Stimulated activated CD8-positive, alpha-beta memory T cell treated with anti-CD3 and anti-CD28 coated beads, Interleukin-15, amount 100 ng/mL, for 24 hours (primary cell): ENCODE measurements at places on chromosomes 7 and 10.

DNA sequence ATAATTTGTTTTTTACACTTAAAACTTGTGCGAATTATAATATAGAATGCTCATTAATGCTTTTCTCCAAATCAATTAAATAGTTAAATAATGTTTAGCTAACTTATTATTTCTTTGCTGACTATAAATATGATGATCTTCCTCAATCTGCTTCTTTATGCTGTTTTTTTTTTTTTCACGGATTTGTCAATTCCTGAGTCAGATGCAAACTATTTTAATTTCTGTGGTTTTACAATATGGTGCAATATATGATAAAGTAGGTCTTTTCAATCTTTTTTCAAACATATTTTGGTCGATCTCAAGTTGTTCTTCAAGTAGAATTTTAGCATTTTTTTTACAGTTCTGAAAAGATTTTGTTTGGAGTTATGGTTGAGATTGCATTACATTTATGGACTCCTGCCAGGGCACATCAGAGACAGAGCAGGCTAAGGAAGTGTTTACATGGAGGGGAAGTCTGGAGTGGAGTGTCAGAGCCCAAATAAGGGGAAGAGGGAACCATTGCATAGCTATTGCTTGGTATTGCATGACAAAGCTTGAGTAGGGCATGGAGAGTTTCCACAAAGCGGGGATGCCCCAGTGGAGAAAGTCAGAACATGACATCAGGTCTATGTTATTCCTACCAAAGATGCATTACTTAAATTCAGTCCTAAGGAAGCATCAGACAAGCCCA lies 204.4 kb downstream of the OTUD1 start:
- DNase-seq: no peak

DNA sequence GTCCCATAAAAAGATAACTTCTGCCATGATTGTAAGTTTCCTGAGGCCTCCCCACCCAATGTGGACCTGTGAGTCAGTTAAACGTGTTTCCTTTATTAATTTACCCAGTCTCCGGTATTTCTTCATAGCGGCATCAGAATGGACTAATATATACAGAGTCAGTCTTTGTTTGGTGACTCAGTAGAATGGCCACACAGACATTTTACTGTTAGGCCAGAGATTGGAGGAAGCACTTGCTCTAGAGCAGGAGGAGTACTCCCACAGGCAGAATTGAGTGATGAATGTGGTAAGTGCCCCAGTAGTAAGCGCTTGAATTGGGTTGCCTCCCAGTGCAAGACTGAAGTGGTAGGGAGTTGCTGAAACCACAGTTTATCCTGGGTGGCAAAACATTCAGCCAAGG lies 149.5 kb upstream of the SMIM30 start:
- no peak for DNase-seq

DNA sequence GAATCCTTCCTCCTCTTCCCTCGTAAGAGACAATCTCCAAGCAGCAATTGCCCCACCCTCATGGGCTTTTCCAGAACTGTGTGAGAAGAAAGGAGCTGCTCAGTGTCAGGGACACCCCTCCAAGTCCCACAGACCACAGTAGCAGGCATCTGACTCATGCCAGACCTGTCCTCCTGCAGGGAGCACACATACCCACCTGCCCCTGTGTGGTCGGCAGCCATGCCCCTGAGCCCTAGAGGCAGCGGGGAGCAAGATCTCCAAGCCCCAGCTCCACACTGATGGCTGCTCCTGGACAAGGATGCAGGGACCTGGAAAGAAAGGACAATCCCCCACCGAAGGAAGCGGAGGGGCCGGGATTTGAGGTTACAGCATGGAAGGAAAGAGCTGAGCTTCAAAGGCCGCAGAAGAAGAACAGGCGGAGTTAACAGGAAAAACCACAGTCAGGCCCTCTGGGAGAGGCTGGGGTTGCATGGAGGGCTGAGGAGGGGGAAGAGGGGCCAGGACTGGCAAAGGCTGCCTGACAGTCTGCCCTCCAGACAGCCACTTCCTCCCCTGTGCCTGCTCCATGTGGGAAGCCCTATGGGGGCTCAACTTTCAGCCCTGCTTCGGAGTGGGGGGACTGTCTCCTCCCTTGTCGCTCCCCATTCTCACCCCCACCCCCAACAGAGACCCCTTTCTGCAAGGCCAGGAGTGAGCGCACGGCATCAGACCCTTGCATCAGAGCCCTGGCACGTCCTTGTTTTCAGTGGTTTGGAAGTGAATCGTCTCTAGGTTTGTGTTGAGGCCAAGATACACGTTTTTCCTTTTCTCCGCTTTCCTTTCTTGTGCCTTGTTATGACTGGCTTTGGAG lies 46.8 kb downstream of the ASB13 start:
- no peak for DNase-seq

DNA sequence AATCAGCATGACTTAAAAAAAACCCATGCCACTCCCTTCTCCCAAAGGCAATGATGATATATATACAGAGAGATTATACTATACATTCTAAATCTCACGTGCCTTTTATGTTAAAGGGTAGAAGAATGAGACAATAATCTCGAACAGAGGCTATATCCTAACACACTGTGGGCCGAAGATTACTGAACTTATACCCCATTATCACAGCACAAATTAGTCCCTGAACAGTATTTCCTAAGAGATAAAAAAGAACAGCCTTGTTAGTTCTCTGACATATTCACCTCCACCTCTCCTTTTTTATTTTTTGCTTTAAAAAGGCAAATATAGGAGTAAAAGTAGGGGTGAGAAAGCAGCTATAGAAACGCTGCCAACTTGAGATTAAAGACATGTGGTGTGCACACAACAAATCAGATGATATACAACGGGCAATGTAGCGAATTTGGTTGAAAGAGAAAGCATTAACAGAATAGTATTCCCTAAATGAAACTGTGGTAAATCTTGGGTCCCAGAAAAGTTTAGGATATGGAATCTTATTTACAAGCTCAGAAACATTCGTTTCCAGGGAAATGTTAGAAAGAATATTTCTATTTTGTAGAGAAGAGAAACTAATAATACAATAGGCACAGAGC lies 69.5 kb downstream of the JMJD1C start:
- DNase-seq: no peak

- DNase-seq: no peak
Measured at GRCh38 chr7:116671681-116672595, at the start of gene MET. TSS of gene MET (plus strand) at chr7:116672196. CDS start at chr7:116699085, 26,889 bp downstream.

GRCh38 chr10:7314170-7314569 lies 96.7 kb downstream of the SFMBT2 start:
- no peak for DNase-seq
